Mucosa of gallbladder (tissue), 1 donor: ENCODE measurements at places on chromosomes 13 and 19. TPM values are rescaled to one million over a fixed set of nuclear protein-coding genes. Genes with fewer than 3 reads are reported as not detected.

GRCh38 chr13:19089315-19089714 is 92.3 kb downstream of the TUBA3C start:
- DNase-seq: no peak

GRCh38 chr19:5839065-5840017 is at the start of gene FUT6:
TSS of gene FUT6 (minus strand) at chr19:5839702. CDS start at chr19:5832567, 7,135 bp downstream.
- no peak for DNase-seq

- DNase-seq: no peak
Measured at GRCh38 chr13:77510156-77510555, 25.4 kb upstream of the SCEL start.

GRCh38 chr19:13118424-13119193 is 545 bp downstream of the NACC1 start:
- no peak for DNase-seq

DNA sequence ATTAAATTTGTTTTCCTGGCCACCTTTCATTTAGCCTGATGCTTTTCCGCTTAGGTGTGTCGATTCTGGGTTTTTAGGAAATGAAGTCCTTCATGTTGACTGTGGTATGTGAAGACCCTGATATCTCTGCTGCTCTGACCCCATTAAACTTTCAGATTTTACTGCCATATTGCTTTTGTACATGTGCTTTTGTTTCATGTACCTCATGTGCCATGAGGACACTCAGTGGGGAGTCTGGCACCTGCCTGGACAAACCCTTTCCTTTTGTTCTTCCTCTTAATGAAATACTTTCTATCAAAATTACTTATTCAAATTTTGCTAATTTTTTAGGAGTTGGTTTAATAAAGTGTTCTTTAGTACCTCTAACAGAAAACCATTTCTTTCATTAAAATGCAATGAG is 774.8 kb downstream of the GPC5 start:
- no peak for DNase-seq

C1QTNF9B gene
- not detected for total RNA-seq

GRCh38 chr13:53126841-53127245 is 98.2 kb downstream of the OLFM4 start:
- DNase-seq: no peak

GRCh38 chr19:1400281-1401137 is 833 bp downstream of the GAMT start:
- no peak for DNase-seq

- no peak for DNase-seq
Measured at GRCh38 chr13:47033216-47033615, 136.4 kb upstream of the HTR2A start.

- DNase-seq: no peak
Measured at GRCh38 chr13:50884265-50884664, 25.3 kb upstream of the RNASEH2B start.

- DNase-seq: no peak
Measured at GRCh38 chr13:104404325-104404724, 1338.1 kb upstream of the SLC10A2 start.

DNA sequence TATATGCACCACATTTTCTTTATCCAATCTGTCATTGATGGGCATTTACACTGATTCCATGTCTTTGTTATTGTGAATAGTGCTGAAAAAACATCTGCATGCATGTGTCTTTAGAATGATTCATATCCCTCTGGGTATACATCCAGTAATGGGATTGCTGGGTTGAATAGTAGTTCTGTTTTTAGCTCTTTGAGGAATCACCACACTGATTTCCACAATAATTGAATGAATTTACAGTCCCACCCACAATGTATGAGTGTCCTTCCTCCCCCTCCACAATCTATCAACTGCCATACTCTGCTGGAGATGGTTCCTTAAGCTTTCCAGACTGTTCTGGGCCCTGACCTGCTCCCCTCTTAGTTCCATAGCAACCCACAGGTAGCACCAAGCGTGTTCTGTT is 667.0 kb downstream of the LIG4 start:
- no peak for DNase-seq

- no peak for DNase-seq
Measured at GRCh38 chr13:41241626-41242025, 21.8 kb downstream of the MTRF1 start.

KISS1R gene
- total RNA-seq: 0.17 TPM

SBK2 gene
- not detected for total RNA-seq

GSX1 gene
- total RNA-seq: not detected

KCNC3 gene
- total RNA-seq: 8.6 TPM

C19orf85 gene
- not detected for total RNA-seq

- DNase-seq: no peak
Measured at GRCh38 chr13:43389983-43390382, 366.6 kb downstream of the DNAJC15 start.
